Caco-2 (cell line): ENCODE measurements at places on chromosomes 3 and 15. TPM values are rescaled to one million over a fixed set of nuclear protein-coding genes. Genes with fewer than 3 reads are reported as not detected.

VWA5B2 gene
- total RNA-seq = 0.79 and 1.6 TPM in 2 replicates

GRCh38 chr3:15634671-15635070 lies 33.1 kb downstream of the BTD start:
- H3K4me1 ChIP-seq = no peaks in the 10 kb centered on the region
- no peak overlapping the region for H3K27ac ChIP-seq
- DNase-seq = no peak
- H3K27me3 ChIP-seq = no peaks in the 10 kb centered on the region
- H3K4me3 ChIP-seq = no peak overlapping the region
- H3K36me3 ChIP-seq = no peaks in the 10 kb centered on the region

DNA sequence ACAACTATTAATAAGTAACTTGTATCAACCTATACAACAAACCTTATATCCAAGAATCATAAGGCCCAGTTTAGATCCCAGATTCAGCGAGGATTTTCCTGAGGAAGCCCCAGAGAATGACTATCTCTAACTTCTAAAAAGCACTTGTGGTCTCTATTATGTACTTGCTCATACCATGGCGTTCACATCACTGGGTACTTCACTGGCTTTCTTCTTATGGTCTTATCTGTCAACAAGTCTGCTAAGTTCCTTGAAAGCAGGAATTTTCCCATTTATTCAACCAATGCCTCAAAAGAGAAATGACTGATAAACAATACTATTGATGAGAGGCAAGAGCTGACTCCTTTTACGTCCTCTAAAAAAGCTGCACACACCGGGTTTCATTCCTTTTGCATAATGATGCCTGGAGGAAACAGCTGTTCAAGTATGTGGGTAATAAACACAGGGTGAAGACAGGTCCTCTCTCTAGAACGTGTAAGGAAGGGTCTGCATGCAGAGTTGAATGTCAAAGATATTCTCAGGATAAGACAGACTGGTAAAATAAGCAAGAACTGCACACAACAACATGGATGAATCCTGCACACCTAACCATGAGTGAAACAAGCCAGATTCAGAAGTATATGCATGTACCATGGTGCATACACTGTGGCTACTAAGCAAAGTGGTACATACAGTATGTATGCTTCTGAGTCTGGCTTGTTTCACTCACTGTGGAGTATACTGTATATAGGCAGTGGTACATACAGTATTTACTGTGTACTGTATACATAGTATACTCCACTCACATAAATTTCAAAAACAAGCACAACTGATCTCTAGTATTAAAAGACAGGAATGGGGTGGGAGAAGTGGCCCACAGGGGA lies 408.7 kb downstream of the SHQ1 start:
- peaks cover 9% of the 10 kb centered on the region; the same call in 1 of the 2 replicates for H3K4me1 ChIP-seq
- DNase-seq = no peak
- H3K27me3 ChIP-seq = no peaks in the 10 kb centered on the region
- no peak overlapping the region for H3K4me3 ChIP-seq

MAGEL2 gene
- total RNA-seq = not detected in 2 replicates

DNA sequence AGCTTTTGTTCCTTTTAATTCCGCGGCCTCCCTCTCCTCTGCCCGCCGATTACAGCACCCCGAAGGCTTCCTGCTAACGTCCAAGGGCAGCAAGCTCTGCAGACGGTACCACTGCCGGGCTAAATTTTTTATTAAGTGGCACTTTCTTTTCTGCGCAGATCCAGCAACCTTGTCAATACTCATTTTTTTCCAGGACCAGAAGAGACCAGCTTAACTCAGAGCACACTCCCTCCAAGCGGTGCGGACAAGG lies 542 bp upstream of the MEIS2 start:
- H3K27ac ChIP-seq = peak overlapping the region; percentile 91
- no peaks in the 10 kb centered on the region for H3K36me3 ChIP-seq
- peak overlapping the region; percentile 89 for H3K4me3 ChIP-seq
- no peaks in the 10 kb centered on the region for H3K27me3 ChIP-seq

DNA sequence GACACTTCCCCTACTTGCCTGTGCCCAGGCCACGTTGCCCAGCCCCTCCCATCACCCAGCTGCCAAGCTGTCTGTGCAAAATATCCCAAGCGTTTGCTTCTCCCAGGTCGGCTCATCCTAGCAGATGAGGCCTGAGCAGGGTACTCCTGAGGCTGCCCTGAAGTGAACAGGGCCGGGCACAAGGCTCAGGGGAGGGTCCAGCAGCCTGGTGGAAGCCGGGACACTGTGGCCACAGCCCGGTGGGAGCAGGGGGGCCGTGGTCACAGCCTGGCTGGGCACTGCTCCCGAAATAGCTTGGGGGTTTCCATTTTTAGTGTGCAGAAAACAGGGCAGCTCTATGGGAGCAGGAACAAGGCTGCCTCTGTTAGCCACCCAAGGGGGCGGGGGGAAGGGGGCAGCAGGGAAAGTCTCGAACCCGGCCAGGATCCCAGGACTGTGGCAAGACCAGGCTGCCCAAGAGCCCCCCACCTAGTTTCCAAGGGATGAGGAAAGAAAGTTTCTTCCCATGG lies 3.4 kb downstream of the PLXNB1 start:
- no peak overlapping the region for H3K4me3 ChIP-seq
- peak overlapping the region; percentile 82 for H3K27ac ChIP-seq
- H3K27me3 ChIP-seq = no peaks in the 10 kb centered on the region
- DNase-seq = no peak
- peaks cover 38% of the 10 kb centered on the region for H3K4me1 ChIP-seq

GRCh38 chr3:9776896-9777693 lies 7.3 kb upstream of the CAMK1 start:
- no peaks in the 10 kb centered on the region for H3K4me1 ChIP-seq
- H3K27me3 ChIP-seq = no peaks in the 10 kb centered on the region
- no peak overlapping the region for H3K4me3 ChIP-seq
- no peaks in the 10 kb centered on the region for H3K36me3 ChIP-seq

ZKSCAN7 gene
- not detected in 2 replicates for total RNA-seq

- no peak for DNase-seq
- H3K27ac ChIP-seq = no peak overlapping the region
- H3K36me3 ChIP-seq = no peaks in the 10 kb centered on the region
- H3K4me1 ChIP-seq = no peaks in the 10 kb centered on the region
- no peak overlapping the region for H3K4me3 ChIP-seq
Measured at GRCh38 chr15:27448986-27449385, 478.0 kb downstream of the GABRG3 start.

GRCh38 chr3:125137358-125138033 lies 75.1 kb downstream of the SLC12A8 start:
- H3K27ac ChIP-seq = no peak overlapping the region
- H3K36me3 ChIP-seq = peaks cover 2% of the 10 kb centered on the region; the same call in 1 of the 2 replicates
- no peak for DNase-seq
- H3K4me3 ChIP-seq = no peak overlapping the region

LMCD1 gene
- 23.9 and 24.7 TPM in 2 replicates for total RNA-seq

NR2E3 gene
- not detected in 2 replicates for total RNA-seq

DNA sequence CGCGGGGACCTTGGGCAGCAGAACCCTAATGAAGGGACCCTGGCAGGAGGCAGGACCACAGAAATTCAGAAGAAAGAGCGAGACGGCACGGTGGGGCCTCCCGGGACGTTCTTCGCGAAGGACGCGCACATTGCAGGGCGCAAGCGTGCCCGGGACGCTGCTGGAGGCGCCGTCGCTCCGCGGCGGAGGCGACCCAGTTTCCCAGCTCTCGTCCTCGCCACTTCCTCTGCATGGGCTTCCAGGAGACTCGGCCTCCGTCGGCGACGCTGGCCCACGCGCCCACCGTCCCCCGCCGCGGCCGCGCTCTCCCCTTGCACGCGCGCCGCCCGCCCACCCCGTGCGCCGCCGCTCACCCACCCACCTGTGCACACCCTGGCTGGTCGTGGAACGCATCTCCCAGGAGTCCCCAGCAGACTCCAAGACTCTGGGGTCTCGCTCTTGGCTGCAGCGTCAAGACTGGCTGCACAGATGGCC lies 31.8 kb upstream of the SMAD3 start:
- H3K4me3 ChIP-seq = no peak overlapping the region
- H3K4me1 ChIP-seq = peaks cover 15% of the 10 kb centered on the region
- no peak for DNase-seq

PYDC2 gene
- total RNA-seq = not detected in 2 replicates

- H3K36me3 ChIP-seq = no peaks in the 10 kb centered on the region
- peak overlapping the region; percentile 77 for H3K27ac ChIP-seq
- H3K4me3 ChIP-seq = no peak overlapping the region
- no peaks in the 10 kb centered on the region for H3K27me3 ChIP-seq
Measured at GRCh38 chr3:72938471-72939265, 50.8 kb downstream of the GXYLT2 start.

DNA sequence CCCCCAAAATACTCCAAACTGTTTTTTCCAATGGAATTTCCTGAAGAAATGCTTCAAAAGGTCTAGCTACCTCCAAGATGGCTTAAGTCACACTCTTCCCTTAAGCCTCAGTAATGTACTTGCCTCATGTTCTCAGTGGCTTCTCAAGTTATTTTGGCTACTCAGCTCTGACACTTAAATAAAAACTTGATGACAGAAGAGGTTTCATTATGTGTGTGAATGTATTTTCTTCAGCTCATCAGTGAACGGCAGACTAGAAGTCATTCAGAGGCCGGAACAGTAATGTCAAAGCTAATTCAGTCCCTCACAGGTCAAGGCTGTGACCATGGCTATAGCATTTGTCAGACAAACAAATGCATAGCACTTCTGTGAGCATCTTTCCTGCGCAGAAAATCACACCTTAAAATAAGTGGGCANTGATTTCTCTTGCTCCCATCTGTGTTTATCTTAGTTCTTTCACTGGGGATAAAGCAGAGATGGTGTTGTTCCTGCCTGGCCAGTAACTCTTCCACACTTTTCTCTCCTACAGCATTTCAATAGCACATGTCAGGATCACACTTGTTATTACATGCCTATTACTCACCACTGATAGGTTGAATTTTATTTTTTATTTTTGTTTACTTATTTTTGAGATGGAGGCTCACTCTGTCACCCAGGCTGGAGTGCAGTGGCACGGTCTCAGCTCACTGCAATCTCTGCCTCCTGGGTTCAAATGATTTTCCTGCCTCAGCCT lies 68.5 kb upstream of the PLCL2 start:
- H3K4me3 ChIP-seq = no peak overlapping the region
- DNase-seq = no peak
- H3K27ac ChIP-seq = no peak overlapping the region
- H3K36me3 ChIP-seq = no peaks in the 10 kb centered on the region
- H3K27me3 ChIP-seq = no peaks in the 10 kb centered on the region

DNA sequence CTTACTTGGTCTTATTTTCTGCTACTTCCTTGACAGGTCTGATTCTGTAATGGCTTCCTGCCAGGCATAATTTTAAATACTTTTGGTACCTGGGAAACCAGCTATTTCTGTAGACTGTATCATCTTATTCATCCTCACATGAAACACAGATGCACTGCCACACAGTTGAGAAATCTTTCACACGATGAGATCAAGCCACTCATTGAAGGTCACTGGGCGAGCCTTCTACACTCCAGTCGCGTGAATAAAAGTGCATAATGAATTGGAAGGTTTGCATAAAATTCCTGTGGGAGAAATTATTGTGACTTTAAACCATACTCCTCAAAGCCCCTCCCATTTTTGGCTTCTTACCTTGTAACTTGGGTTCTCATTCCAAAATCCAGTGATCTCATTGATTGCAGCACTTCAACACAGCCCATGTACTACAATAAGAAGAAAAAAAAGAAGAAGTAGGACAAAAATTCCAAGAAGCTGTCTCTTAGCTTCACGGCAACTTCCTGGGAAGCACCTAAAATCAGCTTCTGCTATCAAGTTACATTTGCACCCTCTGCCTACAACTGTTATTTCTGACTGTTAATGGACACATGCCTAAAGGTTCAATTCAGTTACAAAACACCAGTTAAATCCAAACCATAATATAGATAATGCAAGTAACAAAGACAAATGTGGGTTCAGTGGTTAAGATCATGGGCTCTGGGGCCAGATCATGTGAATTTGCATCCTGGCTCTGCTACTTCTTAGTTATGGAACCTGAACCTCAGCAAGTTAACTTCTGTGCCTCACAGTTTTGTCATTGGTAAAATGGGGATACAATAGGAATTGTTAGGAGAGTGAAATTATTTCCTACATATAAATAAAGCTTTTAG lies 39.0 kb downstream of the SHC4 start:
- no peaks in the 10 kb centered on the region for H3K36me3 ChIP-seq
- no peak overlapping the region for H3K4me3 ChIP-seq
- H3K27me3 ChIP-seq = no peaks in the 10 kb centered on the region
- no peaks in the 10 kb centered on the region for H3K4me1 ChIP-seq
- DNase-seq = no peak
- H3K27ac ChIP-seq = no peak overlapping the region

- peaks cover 26% of the 10 kb centered on the region for H3K4me1 ChIP-seq
- no peak for DNase-seq
- H3K27ac ChIP-seq = no peak overlapping the region
- H3K4me3 ChIP-seq = no peak overlapping the region
- H3K27me3 ChIP-seq = no peaks in the 10 kb centered on the region
Measured at GRCh38 chr3:94520364-94520763, 457.5 kb downstream of the NSUN3 start.
